CD4-positive, alpha-beta T cell treated with Interleukin-21 for 1 hour (primary cell): ENCODE measurements at places on chromosomes 11 and 22.

- DNase-seq: no peak
Observed at GRCh38 chr11:45267652-45268299, 18.4 kb downstream of the SYT13 start.

DNA sequence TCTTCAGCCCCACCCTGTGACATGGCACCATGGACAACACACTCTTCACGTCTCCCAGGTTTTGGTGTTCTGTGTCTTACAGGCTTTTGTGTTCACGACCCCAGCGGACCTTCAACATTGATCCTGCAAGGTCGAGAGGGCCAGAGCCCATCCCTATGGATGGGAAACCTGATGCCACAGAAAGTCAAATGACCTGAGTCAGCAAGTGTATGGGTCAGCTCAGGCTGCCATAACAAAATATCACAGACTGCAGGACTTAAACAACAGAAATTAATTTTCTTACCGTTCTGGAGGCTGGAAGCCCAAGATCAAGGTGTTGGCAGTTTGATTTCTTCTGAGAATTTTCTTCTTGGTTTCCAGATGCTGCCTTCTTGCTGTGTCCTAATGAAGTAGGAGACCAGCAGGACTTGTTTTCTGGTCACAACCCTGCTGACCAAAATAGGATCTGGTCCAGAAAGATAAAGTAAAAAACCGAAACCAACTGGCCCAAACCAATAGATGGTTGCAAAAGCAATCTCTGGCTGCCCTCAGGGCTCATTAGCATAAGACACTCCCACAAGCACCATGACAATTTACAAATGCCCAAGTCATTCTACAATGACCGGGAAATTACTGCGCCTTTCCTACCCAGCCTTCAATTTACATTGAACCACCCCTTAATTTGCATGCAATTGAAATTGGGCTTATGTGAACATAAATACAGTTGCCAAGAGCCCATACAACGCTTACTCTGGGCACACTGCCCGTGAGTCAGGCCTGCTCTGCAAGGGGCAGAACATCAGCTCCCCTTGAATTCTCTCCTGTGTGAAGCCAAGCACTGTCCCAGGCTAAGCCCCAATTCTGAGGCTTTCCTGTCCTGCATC is 113.9 kb downstream of the RPS6KA4 start:
- DNase-seq: no peak

DNA sequence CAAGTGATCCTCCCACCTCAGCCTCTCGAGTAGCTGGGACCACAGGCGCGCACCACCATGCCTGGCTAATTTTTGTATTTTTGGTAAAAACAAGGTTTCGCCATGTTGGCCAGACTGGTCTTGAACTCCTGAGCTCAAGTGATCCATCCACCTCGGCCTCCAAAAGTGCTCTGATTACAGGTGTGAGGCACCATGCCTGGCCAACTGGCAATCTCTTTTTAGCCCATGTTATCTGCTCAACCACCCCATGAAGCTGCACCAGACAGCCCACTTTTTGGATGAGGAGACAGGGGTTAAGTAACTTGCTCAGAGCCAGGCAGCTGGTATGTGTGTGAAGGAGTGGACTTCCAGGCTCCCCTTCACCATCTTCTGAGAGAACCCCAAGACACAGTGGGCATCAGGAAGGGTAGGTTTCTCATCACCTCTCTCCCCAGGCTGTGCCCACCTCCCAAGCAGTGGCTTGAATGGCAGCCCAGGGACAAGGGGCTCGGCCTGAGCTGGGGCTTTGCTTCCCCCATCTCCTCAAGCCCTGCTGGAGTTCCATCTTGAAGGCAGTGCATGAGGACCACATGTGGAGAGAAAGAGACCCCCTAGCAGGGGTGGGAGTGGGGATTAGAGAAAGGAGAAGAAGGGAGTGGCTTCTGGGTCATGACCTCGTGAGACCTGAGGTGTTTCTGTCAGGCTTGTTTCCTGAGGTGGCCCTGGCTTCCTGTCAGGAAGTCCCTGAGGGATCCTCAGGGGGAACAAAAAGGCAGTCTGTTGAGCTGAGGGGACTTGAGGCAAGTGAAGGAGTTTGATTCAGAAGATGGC is 87.5 kb upstream of the PARVA start:
- no peak for DNase-seq

DNA sequence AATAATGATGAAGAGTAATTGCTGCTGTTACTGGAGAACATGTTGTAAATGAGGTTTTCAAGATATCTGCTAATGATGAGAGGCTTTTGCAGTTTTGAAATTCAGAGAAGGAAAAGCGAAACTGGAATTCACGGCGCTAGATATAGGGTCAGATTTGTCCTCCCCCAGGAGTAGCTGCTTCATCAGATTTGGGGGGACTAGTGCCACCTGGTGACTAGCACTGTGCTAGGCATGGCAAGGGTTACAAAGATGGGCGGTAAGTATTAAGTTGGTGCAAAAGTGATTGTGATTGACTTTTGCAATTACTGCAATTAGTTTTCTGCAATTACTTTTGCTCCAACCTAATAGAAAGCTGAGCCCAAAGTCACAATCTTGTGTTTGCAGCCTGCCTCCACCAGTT is 879.9 kb upstream of the TENM4 start:
- no peak for DNase-seq
